ENCODE measurements at places on chromosomes 6 and 20.

- DNase-seq = no peak
These were observed 127.4 kb downstream of the MYLK4 start for GRCh38 chr6:2623295-2623694.

- DNase-seq = no peak
These were observed 25.7 kb downstream of the CD83 start for GRCh38 chr6:14143305-14143704.

- DNase-seq = no peak
These were observed 41.2 kb downstream of the PLCG1 start for GRCh38 chr20:41178495-41178894.

- DNase-seq = no peak
These were observed 549.4 kb downstream of the COL12A1 start for GRCh38 chr6:74656453-74656852.

GRCh38 chr6:144090384-144090783, 5.0 kb downstream of the SF3B5 start:
- DNase-seq = no peak
